ENCODE measurements at places on chromosomes 16 and 17.

- no peak for DNase-seq
Measured at GRCh38 chr17:55833306-55833705, 82.5 kb downstream of the PCTP start.

- no peak for DNase-seq
Measured at GRCh38 chr16:79261481-79261940, 339.0 kb downstream of the MAF start.

- peak; percentile 39 for DNase-seq
Measured at GRCh38 chr17:76240461-76241203, at the start of gene RNF157. Gene RNF157, minus strand, starts transcription at chr17:76240493. Its CDS starts 253 bp downstream, at chr17:76240240.

DNA sequence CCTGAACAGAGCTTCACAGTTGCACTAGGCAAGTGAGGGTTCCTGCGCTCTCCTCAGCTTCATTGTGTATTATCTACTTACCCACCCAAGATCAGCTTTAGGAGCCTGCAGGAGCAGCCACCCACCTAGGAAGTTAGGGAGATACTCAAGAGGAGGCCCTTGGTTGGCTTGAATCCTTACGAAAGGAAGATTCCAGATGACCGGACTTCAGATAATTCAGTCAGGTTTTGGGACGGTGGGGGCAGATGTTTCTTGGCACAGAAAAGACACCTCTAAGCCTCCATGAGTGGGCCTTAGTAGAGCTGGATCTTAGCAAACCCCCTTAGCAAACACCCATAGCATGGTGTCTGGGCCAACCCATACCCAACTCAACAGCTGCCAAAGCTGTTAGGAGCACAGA lies 2.4 kb upstream of the CBFB start:
- no peak for DNase-seq

GRCh38 chr16:29986231-29986630 lies 9.2 kb downstream of the HIRIP3 start:
- DNase-seq, result no peak

GRCh38 chr17:77455111-77455890 lies 314.5 kb downstream of the SEC14L1 start:
- DNase-seq, result no peak

DNA sequence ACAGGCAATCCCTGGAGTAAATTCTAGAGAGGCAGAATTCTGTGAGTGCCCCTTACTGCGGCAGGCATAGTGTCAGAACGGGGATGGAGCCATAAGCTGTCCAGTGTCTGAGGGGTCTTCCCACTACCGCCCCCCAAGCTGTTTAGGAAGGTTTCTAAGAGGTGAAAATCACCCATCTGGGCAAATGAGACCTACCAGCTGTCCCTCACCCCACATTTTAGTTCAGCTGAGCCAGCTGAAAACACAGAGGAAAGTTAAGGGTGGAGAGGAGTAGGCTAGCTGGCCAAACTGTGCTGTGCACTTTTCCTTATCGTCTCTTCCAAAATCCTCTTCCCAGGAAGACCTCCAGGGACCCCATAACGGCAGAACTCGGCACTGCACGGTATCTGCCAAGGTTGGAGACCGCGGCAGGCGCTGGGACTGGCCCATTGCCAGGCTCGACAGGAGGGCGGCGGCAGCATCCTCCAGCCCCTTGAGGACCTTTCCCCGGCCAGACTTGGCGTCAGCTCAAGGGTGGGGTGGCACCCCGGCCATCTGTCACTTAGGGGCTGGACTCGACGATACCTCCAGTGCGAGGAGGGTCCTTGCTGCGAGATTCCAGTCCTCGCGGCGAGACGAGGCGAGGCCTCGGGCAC lies 955 bp downstream of the ACLY start:
- no peak for DNase-seq

DNA sequence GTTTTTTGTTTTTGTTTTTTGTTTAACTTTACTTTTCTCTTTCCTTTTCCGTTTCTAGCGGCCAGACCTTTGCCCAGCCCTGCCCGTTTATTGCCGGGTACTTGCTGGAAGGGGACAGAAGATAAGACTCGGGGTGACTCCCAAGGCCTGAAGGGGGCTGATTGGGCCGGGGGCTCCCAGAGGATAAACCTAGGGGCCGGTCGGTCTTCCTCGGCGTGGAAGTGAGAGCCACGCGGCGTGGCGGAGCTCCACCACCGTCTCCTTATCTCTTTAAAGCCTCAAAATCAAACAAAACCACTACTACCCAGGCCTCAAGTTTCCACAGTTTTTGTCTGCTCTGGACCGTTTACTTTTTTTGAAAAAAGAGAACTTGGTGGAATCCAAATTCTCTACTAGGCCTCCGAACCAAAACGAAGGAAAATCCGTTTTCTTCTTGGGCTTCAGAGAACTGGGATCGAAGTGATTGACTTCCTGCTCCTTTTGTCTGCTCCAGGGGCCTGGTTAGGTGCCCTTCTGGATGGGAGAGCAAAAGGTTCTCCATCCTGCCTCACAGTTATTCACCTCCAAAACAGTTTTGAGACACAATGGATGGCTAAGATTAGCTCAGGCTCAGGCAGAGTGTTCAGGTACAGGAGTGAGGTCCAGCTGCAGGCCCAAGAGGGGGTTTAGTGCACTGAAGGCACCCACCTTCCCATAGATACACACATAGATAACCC lies 8.5 kb upstream of the HOXB9 start:
- DNase-seq, result no peak

- DNase-seq, result no peak
Measured at GRCh38 chr17:40726919-40727318, 23.4 kb upstream of the KRT24 start.

GRCh38 chr17:66414561-66415175 lies 112.3 kb downstream of the PRKCA start:
- no peak for DNase-seq

DNA sequence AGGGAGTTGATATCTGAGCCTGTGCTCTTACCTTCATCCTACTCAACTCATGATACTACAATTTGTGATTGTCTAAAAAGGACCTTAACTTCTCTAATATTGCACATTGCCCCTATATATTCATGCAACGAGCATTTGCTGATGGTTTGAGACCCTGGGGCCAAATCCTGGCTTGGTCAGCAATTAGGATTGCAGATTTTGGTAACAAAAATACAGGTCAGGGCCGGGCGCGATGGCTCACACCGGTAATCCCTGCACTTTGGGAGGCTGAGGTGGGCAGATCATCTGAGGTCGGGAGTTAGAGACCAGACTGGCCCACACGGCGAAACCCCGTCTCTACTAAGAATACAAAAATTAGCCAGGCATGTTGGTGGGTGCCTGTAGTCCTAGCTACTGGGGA lies 35.4 kb upstream of the HAPSTR1 start:
- DNase-seq, result no peak

DNA sequence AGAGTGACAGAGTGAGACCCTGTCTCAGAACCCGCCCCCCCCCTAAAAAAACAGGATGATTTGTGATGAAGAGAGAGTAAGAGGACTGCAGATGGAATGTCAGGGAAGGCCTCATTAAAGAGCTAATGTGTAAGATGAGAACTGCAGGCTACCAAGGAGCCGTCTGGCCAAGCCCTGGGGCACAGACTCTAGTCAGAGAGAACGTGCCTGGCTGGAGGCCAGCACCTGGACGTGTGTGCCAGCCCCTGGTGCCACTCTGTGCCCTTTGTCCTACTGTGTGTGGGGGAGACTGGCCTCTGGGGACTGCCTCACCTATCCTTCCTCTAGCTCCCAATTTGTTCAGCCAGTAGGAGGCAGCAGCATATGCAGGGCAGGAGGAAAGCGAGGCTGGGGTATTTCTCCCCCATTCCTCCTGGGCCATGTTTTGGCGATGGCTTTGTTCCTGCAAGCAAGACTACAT lies 37.1 kb downstream of the KNOP1 start:
- DNase-seq, result no peak

DNA sequence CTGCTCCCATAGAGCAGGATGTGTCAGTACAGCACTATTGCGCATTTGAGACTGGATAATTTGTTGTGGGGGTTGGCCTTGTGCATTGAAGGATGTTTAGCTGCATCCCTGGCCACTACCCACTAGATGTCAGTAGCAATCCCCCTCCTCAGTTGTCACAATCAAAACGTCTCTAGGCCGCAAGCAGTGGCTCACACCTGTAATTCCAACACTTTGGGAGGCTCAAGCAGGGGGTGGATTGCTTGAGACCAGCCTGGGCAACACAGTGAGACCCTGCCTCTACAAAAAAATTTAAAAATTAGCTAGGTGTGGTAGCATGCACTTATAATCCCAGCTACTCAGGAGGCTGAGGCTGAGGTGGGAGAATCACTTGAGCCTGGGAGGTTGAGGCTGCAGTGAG lies 48.4 kb downstream of the CENPV start:
- no peak for DNase-seq

DNA sequence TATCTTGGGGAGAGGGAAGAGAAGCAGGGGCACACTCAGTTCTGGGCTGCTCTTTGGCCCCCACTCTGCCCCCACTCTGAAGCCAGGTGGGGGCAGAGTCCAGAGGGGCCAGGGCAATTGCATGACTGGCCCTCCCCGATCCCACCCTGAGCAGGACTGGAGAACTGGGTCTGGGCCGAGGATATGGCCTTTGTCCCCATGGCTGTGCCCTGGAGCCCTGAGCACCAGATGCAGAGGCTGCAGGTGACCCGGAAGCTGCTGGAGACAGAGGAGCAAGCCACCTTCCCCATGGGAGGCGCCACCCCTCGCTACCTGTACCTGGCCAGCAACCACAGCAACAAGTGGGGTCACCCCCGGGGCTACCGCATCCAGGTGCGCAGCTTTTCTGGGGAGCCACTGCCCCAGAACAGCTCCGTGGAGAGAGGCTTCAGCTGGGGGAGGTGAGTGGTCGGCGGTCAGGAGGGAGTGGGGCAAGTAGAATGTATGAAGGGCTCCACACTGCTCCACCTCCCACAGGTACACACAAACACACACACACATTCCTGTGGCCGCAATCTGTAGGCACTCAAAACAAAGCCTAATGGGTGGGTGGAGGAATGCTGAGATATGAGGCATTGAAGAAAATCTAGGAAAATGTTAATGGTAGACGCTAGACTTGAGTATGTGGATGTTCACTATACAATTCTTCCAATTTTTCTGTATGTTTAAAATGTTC lies 21.4 kb downstream of the AOC3 start:
- DNase-seq, result no peak

DNA sequence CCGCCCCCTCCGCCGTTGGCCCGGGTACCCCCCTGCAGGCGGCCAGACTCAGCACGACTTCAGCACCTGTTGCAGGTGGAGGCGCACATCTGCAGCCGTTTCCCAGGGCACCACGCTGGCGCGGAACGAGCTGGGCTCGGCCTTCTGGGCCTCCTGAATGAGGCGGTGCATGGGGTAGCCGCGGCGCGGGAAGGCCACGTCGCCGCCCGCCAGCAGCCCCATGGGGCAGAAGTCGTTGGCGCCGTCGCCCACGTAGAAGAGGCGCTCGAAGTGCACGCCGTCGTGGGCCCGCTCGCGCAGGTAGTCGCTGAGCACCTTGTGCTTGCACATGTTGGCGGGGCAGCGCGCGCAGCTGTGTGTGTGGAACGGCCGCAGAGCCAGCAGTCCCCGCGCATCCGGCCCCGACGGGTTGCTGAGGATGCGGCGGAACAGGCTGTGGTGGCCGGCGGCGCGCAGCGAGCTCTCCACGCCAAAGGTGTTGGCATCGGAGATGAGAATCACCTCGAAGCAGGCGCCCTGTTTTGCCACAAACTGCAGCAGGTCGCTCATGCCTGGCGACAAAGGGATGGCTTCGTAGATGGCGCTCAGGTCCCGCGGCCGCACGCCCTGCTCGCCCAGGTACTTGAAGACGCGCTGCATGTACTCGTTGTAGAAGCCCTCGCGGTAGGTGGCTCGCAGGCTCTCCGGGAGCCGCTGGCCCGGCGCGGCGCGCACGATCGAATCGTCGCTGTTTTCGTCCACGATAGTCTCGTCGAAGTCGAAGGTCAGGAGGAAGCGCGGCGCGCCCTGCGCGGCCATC lies 6.2 kb downstream of the PHOSPHO1 start:
- DNase-seq, result no peak

- no peak for DNase-seq
Measured at GRCh38 chr17:60094754-60095153, 16.0 kb upstream of the HEATR6 start.

- DNase-seq, result no peak
Measured at GRCh38 chr17:50661348-50661747, 26.7 kb downstream of the ABCC3 start.

DNA sequence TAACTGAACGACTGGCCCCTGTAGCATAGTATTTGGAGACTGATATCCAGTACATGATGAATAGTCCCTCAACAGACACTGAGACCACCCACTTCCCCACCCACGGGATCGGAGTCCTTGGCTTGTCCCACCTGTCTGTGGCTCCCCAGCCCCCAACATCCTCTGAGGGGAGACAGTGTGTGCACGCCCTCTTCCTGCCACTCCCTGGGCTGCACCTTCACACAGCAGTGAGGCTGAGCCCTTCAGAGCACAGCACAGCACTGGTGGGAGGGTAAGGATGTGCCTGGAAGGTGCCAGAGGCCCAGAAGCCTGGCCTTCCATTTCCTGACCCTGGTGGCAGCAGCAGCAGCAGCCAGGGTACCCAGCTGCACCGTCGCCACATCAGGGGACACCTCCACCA lies 11.0 kb downstream of the DNASE1 start:
- DNase-seq, result no peak

DNA sequence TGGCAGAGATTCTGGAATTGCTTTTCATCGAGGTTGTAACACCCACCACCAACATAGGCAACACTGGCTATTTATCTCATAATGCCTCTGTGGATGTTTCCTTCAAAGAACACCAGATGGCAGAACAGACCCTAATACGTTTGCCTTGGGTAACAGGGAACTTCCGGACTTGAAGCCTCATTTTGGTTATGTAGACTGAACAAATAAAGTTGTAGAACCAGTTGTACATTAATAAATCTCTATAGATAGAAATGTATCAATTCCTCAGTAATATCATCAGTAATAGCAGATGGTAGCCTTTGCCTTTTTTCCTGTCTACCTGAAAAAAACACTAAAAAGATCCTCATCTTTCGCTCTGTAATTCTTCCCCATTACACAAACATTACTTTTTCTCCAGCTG lies 25.9 kb upstream of the APOH start:
- DNase-seq, result peak; percentile 9

GRCh38 chr17:9772658-9773057 lies 18.7 kb downstream of the DHRS7C start:
- DNase-seq, result no peak

DNA sequence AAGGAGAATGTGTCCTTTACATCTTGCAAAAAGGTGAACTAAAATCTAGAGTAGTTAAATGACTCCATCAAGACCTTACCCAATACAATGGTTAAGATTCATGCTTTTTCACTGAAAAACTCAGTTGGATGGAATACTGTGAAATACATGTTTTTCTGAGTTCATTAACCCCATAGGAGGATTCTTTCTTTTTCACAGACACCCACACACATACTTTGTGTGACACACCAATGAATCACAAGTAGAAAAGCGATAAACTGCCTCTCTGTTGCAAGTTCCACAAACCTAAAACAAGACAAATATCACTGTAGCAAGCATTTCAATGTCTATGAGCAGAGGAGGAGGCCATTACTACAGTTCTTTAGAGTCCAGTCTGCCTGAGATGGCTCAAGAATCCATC lies 258.8 kb upstream of the CDH5 start:
- no peak for DNase-seq

GRCh38 chr16:53893731-53894435 lies 189.9 kb downstream of the FTO start:
- no peak for DNase-seq

DNA sequence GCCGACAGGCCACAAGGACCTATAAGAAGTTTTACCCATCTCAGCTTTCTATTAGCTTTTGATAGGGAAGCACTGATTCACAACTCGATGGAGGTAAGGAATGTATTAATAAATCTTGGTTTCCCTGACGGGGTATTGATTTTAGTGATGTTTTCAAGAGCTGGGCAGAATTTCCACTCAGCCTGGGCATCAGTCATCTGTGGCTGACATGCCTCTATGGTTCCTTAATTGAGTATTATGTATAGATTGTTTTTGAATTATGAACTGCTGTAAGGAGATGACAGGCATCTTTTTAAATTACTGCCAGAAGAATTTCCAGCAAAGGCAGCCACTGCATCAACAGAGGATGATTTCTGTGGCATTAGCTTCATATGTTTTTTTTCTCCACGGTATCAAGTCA lies 128.6 kb downstream of the CPPED1 start:
- no peak for DNase-seq
